ENCODE measurements at places on chromosomes 2 and 18. TPM values are rescaled to one million over a fixed set of nuclear protein-coding genes. Genes with fewer than 3 reads are reported as not detected.

Gene LRP2
- 0.16 TPM for total RNA-seq

DNA sequence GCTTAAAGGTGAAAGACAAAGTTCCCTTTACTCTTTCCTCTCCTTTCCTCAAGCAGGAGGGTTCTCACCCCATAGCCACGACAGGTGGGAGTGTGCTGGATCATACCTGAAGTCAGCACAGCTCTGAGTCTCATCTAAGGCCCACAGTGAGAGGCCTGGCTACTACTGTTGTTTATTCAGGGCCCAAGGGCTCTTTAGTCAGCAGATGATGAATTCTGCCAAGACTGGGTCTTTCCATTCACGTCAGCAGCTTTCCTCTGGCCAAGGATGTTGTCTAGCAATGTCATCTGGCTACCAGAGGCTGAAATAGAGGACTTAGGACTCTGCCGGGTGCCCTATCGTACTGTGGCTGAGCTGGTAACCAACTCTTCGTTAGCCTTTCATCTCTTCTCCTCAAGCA is 308.4 kb upstream of the THUMPD2 start:
- no peak for DNase-seq

- no peak for DNase-seq
Measured at GRCh38 chr2:204706939-204707338, 161.7 kb downstream of the PARD3B start.

DNA sequence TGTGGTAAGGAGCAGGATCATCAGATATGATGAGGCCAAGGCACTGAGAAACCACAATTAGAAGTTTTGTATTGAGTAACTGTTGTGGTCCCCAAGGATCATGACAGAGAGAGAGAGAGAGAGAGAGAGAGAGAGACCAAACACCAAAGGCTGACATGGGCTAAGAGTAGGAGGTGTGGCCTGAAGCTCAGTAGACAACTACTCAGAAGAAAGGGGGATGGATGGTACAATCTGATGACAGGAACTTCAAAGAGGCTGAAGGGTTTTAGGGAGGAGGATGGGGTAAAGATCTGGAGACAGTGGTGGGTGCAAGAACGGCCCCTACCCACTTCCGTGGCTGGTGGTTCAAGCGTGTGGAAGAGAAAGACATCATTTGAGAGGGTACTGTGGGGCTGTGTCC is 135.0 kb downstream of the DCDC2C start:
- no peak for DNase-seq

- DNase-seq, result no peak
Measured at GRCh38 chr2:102843764-102844443, 82.1 kb downstream of the TMEM182 start.

GRCh38 chr2:152729844-152730243 is 11.4 kb downstream of the ARL6IP6 start:
- no peak for DNase-seq

GRCh38 chr2:44836174-44836573 is 105.3 kb upstream of the SIX3 start:
- DNase-seq, result no peak

- DNase-seq, result no peak
Measured at GRCh38 chr2:8529706-8530277, 152.1 kb upstream of the ID2 start.
